ENCODE measurements at places on chromosomes 1 and 21.

GRCh38 chr1:89908672-89909436 is 86.1 kb upstream of the ZNF326 start:
- DNase-seq = no peak

DNA sequence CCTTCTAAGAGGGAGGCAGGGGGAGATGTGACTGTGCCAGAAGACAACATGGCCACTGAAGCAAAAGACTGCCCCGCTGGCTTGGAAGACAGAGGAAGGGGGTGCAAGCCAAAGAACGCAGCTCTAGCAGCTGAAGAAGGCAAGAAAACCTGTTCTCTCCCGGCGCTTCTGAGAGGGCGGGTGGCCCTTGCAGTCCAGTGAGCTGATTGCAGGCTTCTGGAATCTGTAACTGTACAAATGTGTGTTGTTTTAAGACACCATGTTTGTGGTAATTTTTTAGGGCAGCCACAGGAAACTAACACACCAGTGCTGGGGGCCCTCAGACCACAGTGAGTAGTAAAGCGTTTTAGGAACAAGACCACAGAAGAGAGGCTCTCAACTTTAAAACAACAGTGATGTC is 47.0 kb downstream of the CD46 start:
- peak; percentile 40 for DNase-seq

DNA sequence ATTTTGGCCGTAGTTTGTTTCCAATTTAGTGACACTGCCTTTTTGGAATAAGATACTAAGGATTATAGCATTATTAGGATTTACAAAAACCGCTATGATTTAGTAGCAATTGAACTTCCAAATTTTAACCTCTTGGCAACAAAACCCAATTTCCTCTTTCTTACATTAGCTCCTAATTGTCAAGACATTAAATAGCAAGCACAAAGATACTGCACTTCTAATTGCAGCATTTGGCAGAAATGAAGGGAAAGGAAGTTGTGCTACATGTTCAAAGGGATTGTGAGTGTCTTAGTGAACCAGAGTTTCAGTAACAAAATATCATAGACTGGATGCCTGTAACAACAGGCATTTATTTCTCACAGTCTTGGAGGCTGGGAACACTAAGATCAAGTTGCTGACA is 99.9 kb downstream of the NUF2 start:
- DNase-seq = no peak

DNA sequence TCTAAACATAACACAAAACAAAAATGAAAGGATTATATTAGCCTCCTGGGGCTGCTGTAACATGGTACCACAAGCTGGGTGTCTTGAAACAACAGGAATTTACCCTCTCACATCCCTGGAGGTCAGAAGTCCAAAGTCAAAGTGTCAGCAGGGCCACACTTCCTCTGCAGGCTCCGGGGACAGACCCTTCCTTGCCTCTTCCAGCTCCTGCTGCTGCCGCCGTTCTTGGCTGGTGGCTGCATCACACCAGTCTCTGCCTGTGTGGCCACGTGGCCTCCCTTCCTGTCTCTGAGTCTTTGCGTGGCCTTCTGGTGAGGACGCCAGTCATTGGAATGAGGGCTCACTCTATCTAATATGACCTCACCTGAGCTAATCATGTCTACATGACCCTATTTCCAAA is 8.2 kb downstream of the SLC37A1 start:
- DNase-seq = no peak

GRCh38 chr1:31478167-31478566 is 65.2 kb downstream of the SERINC2 start:
- DNase-seq = no peak

DNA sequence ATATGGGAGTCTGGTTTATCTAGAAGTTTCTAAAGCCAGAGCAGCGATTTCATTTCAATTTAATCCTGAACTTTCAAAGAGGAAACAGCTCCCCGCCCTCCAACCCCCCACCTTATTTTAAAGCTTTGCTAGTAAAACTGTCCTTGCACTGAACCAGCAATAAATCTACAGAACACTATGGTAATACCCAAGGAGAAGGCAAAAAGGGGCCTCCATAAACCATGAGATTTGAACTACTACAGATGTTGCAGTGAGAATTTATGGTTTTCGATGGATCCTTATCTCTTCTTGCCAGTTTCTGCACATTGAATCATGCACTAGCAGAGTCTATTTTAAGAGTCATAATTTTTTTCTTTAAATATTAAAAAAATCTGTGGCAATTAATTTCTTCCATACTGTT is 64.8 kb upstream of the BEND5 start:
- DNase-seq = no peak

GRCh38 chr1:203050826-203051225 is 24.5 kb downstream of the PPFIA4 start:
- no peak for DNase-seq

DNA sequence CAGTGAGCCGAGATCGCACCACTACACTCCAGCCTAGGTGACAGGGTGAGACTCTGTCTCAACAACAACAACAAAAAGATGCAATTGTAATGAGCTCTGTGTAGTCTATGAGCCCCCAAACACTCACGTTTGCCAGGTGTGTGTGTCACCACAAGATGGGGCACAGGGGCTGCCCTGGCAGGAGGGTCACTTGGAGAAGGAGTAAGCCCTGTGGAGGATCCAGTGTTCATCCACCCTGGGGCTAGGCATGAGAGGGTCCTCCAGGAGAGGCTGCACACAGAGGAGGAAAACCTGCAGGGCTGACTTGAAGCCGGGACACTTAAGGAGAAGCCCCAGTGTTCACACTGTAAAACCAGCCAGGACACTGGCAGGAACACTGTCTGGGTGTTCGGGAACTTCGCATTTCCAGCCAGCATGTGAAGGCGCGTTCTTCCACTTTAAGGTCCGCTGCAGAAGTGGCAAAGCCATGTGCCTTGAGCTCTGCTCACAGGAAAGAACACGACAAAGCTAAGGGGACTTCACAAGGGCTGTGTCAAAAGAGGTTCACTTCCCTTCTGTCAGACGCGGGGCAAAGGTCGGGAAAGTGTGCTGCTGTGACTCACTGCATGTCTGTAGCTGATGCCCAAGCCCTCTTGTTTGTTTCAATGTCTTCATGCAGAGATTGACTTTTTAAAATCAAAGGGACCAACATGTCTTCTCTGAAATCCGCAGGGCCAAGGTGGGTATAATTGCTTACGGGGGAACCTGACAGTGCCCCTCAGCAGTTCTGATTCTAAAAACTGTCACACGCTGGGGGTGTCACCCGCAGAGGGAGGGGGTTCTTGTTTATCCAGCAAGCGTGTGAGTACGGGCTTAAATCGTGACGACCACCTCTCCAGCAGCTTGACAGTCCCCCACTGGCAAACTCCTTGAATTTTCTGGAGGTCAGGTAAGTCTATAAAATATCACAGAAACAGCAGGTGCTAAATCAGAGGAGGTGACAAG is 102.8 kb downstream of the RIPK4 start:
- peak; percentile 11 for DNase-seq

DNA sequence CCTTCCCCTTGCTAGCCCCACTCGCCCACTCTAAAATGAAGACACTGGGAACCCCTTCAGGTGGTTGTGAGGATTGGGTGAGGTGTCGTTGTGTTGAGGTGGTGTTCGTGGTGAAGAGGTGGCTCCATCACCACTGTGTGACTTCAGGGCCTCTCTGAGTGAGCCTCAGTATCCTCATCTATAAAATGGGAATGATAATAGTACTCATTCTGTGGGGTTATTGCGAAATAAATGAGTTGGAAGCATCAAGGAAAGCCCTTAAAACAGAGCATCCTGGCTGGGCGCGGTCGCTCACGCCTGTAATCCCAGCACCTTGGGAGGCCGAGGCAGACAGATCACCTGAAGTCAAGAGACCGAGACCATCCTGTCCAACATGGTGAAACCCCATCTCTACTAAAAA is 6.7 kb upstream of the MARCKSL1 start:
- no peak for DNase-seq

- no peak for DNase-seq
Measured at GRCh38 chr21:17753736-17754135, 65.4 kb downstream of the C21orf91 start.

GRCh38 chr1:29772584-29773100 is 536.3 kb downstream of the PTPRU start:
- DNase-seq = no peak

GRCh38 chr1:204344665-204345355 is 14.9 kb downstream of the PLEKHA6 start:
- DNase-seq = no peak

- DNase-seq = no peak
Measured at GRCh38 chr21:32279377-32279680, 480 bp upstream of the MIS18A start.

DNA sequence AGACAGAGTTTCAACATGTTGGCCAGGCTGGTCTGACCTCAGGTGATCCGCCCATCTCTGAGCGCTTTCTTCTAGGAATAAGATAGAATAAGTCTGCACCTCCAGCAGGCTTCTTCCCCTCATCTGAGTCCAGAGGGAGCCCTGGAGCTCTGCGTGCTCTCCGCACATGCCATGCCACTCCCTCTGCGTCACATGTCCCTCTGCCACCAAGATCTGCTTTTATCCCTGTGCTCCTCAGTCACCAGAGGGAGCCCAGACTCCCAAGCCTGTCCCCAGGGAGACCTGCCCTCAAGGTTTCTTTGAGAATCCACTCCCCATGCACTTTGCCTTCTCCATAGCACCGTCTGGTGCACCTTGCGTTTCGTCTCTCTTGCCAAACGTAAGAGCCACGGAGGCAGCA is 213.0 kb downstream of the CAMTA1 start:
- no peak for DNase-seq

DNA sequence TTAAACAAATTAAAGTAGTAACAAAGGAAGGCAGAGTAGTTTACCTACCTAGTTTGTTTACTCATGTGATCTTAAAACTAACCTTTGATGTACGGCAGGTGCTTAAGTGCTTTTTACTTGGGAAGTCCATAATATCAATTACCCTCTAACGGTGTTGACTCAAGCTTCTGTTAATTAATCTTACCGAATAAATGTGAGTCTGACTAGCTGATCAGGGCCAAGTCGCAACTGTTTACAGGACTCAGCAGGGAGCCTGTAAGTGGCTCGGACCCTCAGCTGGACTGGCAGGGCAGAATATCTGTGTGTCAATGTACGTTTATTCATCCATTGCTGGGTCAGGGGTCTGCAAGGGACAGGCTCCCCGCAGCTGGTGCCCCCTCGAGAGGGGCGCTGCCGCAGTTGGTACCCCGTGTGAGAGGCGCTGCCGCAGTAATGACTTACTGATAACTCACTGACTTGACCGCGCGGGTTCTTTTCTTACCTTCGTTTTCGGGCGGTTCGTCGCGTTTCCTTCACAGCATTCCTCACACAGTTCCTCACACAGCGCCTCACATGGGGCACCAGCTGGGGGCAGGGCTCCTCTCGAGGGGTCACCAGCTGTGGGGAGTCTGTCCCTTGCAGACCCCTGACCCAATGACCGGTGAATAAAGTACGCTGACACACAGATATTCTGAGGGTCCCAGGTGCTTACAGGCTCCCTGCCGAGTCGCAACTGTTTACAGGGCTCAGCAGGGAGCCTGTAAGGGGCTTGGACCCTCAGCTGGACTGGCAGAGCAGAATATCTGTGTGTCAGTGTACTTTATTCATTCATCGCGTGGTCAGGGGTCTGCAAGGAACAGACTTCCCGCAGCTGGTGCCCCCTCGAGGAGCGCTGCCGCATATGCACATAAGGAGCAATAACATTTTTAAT is 3.0 kb downstream of the FMO1 start:
- no peak for DNase-seq

- no peak for DNase-seq
Measured at GRCh38 chr1:38923607-38924006, 18.0 kb downstream of the RHBDL2 start.

- no peak for DNase-seq
Measured at GRCh38 chr1:187566354-187566753, 737.6 kb downstream of the PLA2G4A start.

- no peak for DNase-seq
Measured at GRCh38 chr1:173015629-173016028, 35.1 kb downstream of the TNFSF18 start.

DNA sequence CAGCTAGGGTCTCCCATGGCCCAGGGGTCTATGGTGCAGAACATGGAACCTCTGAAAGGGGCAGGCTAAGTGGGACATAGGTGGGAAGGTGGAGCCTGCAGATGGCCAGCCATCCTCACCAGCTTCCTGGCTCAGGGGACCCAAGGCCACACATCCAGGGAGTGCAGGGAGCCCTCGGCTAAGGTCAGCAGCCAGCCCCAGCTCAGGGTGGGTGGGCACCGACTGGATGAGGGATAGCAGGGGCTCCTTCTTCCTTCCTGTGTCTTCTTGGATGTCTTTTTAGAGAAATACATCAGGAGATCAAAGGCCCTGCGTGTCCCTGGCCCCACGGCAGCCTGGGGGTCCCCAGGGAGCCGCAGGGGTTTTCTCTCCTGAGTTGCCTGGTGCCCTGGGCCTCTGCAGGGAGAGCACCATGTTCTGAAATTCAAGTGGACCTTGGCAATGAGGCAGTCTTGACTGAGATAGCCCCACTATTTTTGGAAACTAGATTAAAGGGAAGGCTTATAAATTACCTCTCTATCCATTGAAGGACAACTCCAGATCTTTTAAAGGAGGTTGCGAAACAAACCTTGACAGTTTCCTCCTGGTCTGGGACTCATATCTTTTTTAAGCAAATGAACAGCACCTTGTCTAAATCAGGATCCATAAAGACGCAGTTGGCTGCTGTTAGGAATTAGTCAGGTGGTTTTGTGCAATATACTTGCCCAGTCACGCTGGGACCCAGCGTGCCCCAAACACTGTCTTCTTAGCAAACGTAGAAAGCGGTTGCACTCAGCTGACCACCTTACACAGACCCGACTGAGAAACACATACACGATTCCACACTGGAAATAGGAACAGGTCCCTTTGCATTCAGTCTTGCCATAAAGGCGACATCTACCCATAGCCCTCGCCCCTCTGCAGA is 242.3 kb downstream of the TOMM20 start:
- DNase-seq = no peak

DNA sequence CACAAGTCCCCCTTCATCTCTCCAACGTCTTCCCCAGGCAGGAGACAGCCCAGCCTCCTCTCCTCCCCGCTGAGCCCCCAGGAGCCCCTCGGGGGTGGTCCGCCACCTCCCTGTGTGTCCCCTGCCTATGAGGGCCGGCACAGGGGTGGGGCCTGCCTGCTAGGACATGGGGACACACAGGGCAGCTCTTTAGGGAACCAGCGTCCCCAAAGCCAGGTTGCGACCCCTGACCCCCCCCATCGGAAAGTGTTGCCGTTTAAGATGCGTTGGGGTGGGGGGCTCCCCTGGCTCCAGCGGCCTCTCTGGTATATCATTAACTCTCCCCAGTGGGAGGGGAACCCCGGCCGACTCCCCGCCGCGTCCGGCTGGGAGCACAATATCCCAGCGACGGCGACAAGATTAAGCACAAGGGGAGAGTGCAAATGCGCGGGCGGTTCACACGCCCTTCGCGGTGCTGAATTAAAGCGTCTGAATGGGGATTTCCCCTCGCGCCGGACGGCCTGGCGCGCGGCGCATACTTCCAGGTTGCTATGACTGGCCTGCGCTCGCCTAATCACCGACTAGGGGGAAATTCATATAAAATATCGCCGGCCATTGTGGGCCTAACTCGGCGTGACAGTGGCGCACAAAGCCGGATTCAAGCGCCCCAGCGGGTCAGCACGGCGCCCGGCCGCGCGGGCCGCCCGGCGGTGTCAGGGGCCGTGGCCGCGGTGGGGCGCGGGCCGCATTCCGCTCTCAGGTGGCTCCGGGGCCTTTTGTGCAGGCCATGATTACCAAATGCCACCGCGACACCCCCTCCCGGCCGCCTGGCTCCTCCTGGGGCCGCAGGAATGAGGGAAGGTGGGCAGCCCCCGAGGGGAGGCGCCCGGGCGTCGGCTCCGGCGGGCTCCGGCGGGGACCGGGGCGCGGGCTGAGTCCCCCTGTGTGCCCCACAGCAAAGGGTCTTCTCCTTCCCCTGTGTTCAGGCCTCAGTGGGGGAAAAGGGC is 30.9 kb downstream of the WNT3A start:
- no peak for DNase-seq

GRCh38 chr1:174550296-174550695 is 102.5 kb downstream of the GPR52 start:
- no peak for DNase-seq

GRCh38 chr1:204286831-204287421 is 72.8 kb downstream of the PLEKHA6 start:
- peak; percentile 60 for DNase-seq

Measured in CD4-positive, alpha-beta T cell treated with Interleukin-17A for 1 hour (primary cell).